Gastrocnemius medialis (tissue), 4 donors: ENCODE measurements at places on chromosomes 12 and 14.

DNA sequence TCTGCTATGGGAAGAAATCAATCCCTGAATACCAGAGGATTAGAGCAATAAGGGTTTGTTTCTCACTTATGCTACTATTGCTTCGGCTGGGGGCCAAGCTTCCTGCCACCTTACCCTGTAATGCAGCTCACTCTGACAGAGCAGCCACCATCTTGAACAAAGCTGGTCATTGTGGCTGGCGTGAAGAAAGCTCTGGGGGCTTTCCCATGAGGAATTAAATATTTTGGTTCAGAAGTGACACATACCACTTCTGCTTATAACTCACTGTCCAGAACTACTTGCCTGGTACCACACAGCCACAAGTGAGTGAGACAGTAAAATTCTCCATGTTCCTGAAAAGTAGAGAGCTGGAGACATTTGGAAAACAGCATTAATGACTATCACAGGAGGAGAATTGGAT, 82.6 kb downstream of the GALNT8 start:
- no peak for DNase-seq

DNA sequence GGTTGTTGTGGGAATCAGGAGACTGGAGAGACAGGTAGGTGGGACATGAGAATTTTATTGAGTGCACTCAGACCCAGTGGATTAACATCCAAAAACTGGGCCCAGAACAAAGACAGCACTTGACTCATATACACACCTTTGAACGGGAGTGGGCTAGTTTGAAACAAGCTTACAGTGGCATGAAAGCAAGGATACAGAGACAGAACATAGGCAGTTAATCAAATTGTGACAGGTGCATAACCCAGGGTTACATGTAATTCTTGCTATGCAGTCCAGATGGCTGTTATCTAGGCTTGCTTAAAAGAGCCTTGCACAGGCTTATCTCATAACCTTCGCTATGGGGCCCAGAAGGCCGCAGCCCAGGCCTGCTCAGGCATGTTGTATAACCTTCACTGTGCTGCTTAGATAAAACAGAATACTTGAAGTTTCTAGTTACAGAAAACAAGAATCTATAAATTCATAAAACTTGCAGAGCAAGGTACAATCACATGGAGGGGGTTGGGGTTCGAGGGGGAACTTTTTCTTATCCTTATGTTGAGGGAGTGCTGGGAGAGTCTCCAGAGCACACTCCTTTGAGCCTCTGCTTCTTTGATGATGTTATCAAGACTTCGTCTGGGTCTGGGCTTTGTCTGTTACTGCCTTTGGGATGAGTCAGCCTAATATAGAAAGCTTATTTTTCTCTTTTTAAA, 81.7 kb downstream of the TNFAIP2 start:
- no peak for DNase-seq

- no peak for DNase-seq
These were observed 11.9 kb downstream of the DLST start for GRCh38 chr14:74893614-74894091.

GRCh38 chr12:66047411-66048021, 83.0 kb downstream of the LLPH start:
- no peak for DNase-seq

GRCh38 chr12:124883263-124884130, 19.8 kb upstream of the SCARB1 start:
- no peak for DNase-seq

- no peak for DNase-seq
These were observed 476.3 kb downstream of the PCNX1 start for GRCh38 chr14:71383510-71383909.

GRCh38 chr12:16530268-16530850, 75.6 kb downstream of the LMO3 start:
- DNase-seq = no peak

GRCh38 chr14:86288336-86288735, 758.4 kb downstream of the FLRT2 start:
- DNase-seq = no peak

GRCh38 chr14:30214461-30215090, 286.9 kb upstream of the PRKD1 start:
- no peak for DNase-seq

GRCh38 chr14:87102811-87103378, 890.1 kb downstream of the GALC start:
- no peak for DNase-seq

DNA sequence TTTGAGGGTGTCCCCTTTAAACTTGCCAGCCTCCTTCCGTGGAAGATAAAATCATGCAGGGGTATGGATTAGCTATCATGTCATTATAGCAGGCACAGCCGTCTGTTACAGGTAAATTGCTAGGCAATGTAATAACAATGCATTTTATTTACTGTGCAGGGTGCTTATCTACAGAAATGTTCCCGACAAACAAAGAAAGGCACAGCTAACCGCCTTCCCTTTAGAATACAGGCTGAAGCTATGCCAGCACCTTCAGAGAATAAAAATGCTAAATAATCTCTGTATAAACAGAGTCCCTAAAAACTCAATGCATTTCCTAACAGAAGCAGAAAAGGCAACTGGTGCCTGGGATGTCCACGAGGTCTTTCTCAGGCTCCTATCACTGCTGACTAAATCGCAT, 239.2 kb downstream of the SPTSSA start:
- DNase-seq = no peak

DNA sequence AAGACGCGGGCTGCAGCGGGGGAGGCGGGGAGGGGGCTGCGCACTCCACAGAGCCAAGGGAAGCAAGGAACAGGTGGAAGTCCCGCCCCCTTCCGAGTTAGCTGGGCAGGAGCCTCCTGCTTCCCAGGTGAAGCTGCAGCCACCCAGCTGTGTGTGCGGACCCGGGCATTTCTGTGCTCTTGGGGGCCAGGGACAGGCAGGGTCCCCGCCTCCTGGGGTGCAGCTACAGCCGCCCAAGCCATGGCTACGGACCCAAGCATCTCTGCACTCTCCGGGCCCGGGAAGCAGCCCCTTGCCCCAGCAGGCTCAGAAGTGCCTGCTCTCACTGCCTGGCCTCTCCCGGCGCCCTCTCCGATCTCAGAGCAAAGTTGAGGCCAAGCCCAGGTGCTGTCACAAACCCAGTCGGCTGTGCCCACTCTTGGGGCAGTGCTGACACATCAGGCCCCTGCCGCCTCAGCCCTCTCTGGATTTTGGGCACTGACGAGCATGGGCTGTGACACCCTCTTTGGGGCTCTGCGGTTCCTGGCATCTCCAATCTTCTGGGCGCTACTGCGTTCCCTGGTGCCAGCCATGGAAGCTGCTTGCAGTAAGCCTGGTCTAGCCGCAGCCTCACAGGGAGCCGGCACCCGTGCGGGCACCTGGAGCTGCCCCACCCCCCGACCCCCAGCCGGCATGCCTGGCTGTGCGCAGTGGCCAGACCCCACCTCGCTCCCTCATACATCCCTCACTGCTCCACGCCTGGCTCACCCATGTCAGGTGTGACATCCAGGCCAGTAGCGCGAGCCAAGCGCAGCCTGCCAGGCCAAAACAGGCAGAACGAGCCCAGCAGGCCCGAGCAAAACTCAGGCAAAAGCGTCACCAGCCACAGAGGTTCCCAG, 8.5 kb upstream of the MGAT4C start:
- no peak for DNase-seq

DNA sequence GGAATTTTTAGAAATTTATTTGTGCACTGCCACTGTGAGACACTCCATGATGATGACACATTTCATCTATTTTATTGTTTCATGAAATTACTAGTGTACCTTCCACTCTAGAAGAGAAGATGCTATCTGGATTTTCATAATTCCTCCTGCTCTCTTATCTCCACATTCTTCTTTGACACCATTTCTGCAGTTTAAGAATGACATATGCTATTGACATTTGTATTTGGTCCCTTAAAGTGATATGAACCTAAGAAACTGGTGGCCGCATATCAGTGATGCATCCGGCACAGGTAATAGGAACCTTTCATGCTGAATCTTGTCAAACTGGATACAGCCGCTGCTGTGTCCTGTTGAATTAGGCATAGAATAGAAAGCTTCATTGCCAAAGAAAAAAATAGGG, 696.3 kb downstream of the TMEM121 start:
- DNase-seq = no peak

- DNase-seq = no peak
These were observed 10.5 kb downstream of the HOMEZ start for GRCh38 chr14:23275412-23275811.

DNA sequence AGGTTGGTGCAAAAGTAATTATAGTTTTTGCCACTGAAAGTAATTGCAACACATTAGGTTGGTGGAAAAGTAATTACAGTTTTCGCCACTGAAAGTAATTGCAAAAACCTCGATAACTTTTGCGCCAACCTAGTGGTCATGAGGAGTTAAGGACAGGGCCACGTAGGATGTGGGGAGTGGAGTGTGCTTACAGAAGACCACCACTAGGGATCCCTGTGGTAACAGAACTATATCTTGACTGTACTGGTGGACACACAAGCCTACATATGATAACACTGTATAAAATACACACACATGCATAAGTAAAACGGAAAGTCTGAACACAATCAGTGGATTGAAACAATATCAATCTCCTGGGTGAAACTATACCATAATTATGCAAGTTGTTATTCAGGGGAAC, 187.4 kb upstream of the ABCD2 start:
- no peak for DNase-seq

DNA sequence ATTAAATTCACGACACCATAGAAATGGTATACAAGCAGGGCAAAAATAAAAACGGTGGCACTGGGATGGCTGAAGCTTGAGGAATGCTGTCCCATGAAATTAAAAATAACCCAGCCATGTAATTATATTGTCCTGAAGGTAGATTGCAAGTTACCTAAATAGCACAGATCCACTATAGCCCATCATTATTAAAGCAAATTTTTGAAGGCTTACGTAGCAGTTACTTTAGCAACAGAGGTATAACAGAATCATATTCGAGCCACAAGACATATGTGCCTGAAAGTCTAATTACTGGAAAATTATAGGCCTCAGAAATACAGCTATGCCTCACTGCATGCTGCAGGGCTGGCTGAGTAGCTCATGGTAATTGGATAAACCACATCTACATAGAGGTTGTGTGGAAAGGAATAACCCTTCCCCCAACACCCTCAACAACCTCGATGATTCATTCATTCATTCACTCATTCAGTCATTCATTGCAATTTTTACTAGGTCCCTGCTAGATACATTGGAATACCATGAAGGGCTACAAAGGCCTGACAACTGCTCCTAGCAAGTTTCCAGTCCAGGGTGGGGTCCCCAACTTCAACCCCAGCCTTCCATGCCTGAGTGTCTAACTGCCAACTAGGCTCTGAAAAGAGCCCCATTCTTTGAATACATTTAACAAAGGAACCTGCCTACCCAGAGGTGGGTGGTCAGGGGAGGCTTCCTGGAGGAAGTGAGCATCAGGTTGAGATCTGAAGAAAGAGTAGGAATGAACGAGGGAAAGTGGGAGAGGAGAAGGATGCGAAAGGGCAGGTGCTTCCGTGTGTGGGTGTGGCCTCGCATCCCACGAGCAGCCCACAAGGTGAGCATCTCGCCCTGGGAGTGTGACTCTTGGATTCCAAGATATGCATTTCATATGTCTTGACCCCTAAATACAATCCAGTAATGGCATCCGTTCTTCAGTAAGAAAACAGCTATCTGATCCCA, 18.0 kb upstream of the CMKLR1 start:
- DNase-seq = no peak

- DNase-seq = no peak
These were observed 86.1 kb upstream of the DYNC1H1 start for GRCh38 chr14:101878211-101878821.

DNA sequence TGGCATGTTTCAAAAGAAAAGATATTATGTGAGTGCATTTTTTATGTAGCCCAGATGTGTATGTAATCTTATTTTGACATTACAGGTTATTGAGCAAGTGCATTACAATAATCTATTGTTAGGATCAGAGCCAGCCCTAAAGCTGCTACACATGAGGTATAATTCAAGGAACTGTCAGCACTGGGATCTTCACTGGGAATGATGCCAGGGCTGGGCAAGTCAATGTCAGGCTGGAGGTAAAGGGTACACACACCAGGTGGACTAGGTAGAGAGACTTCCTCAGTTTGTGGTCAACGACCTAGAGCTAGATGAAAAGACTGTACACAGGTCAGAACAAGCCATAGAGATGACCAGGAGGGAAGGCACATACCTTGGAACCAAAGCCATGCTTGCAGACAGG, 15.4 kb downstream of the TRIM9 start:
- no peak for DNase-seq

DNA sequence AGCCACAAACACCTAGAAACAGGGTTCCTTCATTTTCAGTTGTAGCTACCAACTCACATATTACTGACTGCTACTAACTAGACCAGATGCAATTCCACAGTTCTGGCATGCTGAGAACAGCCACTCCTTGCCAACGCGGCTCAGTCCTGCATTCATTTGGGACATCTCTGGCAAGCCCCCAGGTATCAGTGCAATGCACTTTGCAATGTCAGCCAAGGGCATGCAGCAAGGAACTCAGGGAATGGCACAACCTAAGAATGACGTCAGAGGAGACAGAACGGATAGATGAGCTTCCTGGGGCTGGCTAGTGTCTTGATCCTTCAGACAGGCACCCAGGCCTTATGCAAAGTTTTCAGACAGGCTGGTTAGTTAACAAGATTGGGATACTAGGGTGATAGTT, 29.6 kb downstream of the MAP3K9 start:
- peak; percentile 69 for DNase-seq

DNA sequence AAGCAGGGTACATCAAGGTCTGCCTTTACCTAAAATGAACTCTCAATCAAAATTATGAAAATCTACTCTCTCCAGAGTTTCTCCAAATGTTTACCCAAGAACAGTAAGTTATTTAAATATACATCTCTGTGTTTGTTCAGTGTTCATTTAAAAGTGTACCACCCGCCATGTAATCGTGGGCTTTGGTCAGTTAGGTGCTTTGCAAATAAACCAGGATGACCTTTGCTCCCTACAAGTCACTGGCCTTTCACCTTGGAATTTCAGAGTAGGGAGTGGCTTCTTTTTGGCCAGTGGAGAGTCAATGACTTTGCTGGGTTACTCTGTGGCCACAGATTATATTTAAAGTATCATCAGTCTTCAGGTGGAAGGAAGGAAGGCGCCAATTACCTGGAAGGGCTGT, 74.6 kb upstream of the PTPRB start:
- no peak for DNase-seq

DNA sequence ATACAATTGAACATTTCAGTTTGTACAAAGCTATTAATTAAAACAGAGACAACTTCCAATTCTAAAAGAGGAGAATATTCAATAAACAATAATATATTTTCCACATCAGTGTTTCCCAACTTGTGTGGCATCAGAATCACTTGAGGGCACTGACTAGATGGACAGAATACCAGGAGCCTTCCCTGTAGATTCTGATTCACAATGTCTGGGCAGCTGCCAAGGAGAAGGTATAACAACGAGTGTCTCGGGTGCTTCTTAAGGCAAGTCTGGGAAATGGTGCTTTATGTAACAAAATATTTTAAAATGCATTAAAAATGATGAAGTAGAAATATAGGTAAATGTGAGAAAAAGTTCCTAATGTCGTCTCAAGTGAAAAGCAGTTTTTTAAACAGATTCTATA, 26.2 kb downstream of the GALC start:
- no peak for DNase-seq

DNA sequence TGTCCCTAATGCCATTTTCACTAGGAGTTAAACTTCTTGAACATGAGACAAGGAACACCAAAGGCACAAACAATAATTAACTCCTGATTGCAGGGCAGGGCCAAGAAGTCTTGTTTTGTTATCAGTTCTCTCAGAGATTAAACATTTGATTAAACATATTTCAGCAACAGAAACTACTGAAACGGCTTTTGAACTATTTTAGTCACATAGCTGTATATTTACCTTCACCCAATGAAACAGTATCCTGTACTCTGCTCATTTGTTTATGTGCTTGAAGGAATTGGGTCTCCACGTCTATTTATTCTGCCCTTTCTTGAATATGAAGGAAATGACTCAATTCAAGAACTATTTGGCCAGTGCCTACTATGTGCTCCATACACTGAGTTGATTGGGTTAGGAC, 51.3 kb upstream of the PTCSC3 start:
- no peak for DNase-seq
